Type B pancreatic cell (in vitro differentiated cells): ENCODE measurements at places on chromosomes 1 and 21. TPM values are rescaled to one million over a fixed set of nuclear protein-coding genes. Genes with fewer than 3 reads are reported as not detected.
A peak's percentile ranks its signal among the peaks of the same experiment; 100 is the strongest.

The PER3 gene
- total RNA-seq, result 4.5 and 7.1 TPM in 2 replicates

The BEND5 gene
- total RNA-seq, result 4.4 and 10.6 TPM in 2 replicates

- H3K36me3 ChIP-seq, result peaks cover 9% of the 10 kb centered on the region
- H3K4me3 ChIP-seq, result no peak overlapping the region
- no peaks in the 10 kb centered on the region for H3K27me3 ChIP-seq
- DNase-seq, result no peak
- no peaks in the 10 kb centered on the region for H3K4me1 ChIP-seq
- H3K27ac ChIP-seq, result no peak overlapping the region
Observed at GRCh38 chr21:16492892-16493291, 763.1 kb downstream of the USP25 start.

The BARHL2 gene
- 14.8 TPM in 1 of 2 replicates, not detected in the other for total RNA-seq

DNA sequence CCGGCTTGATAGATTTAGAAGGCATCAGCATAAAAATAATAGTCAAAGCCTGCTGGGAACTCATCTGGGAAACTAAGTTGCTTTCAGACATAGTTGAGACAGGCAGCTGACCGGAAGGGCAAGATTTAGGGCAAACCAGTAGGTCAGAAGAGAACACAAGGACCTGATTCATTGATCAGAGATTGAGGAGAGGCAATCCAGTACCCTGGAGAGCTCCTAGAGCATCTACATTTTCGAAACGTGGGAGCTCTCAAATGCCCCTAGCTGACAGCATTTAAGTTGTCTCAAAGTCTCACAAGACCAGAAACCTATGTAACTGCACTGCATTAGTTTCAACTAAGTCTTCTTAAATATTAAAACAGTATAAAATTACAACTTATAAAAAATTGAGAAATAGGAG lies 22.9 kb upstream of the MTF2 start:
- no peak for DNase-seq
- no peak overlapping the region for H3K4me3 ChIP-seq
- no peaks in the 10 kb centered on the region for H3K36me3 ChIP-seq
- no peak overlapping the region for H3K27ac ChIP-seq
- peaks cover 19% of the 10 kb centered on the region for H3K27me3 ChIP-seq

DNA sequence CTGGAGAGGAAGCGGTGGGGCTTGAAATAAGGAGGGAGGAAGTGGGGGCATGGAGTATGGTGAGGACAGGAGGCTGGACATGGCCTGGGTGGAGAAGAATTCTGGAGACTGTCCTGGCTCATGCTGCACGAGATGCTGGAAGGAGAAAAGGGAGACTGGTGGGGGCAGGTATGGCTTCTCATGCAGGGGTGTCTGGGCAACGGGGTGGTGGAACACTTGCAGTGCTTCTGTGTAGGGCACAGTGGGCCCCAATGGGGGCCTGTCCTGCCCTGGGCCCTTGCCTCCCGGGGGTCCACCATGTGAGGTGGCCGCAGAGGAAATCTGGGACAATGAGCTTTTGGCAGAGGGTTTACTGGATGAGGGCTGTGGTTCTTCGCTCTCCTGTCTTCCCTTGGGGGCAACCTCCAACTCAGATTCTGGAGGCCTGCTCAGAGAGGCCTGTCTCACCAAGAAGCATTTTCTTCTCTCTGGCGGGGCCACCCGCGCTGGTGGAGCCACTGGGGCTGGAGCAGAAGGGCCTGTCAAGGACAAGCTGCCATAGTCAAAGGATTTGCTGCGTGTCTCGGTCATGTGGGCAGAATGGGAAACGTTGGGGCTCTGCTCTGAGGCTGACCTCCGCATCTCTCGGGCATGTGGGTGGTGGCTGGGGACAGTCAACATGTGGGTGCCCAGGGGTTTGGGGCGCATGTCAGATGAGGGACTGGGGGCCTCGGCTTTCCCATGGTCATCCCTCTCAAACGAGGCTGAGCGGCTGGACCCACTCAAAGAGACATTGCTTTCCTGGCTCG lies 96.9 kb upstream of the EDN2 start:
- H3K4me3 ChIP-seq, result no peak overlapping the region
- DNase-seq, result no peak
- no peaks in the 10 kb centered on the region for H3K36me3 ChIP-seq

The PKP1 gene
- 7.6 and 30.7 TPM in 2 replicates for total RNA-seq

DNA sequence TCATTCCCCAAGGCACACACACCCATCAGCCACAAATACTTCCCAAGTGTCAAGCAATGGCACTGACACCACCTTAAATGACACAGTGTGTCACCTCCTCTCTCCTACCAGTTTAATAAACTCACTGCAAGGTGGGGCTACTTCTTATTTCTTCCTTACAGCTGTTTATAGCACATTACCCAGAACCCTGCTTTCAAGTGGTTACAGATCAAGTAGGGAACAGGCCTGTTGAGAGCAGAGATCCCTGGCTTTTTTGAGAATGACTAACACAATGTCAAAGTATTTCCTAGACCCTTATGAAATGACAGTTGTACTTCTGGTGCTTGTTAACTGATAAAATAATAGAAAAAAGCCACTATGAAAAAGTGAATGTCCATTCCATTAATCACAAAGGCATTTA lies 19.8 kb downstream of the ZBTB17 start:
- H3K36me3 ChIP-seq, result peaks cover 11% of the 10 kb centered on the region
- peaks cover 61% of the 10 kb centered on the region for H3K4me1 ChIP-seq
- no peak for DNase-seq
- H3K27ac ChIP-seq, result peak overlapping the region; percentile 35
- no peaks in the 10 kb centered on the region for H3K27me3 ChIP-seq
- H3K4me3 ChIP-seq, result no peak overlapping the region
